ENCODE measurements at places on chromosomes 6 and 20.

GRCh38 chr6:156461647-156462046 is 315.5 kb upstream of the ARID1B start:
- DNase-seq, result no peak

DNA sequence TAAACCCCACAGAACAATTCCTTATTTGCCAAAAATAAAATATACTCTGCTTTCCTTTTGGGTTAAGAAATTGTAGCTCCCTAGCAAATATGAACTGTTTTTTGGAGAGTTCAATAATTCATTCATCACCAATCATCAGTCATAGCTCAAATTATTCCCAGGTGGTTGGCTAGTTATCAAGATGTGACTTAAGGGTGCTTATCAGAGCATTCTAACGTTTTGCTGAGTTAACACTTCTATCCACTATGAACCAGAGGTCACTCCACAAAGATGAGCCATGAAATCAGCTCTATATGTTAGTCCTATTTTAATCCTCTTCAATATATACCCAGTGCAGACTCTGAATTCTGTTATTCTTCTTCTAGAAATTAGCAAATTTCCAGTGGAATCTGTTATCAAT is 379.1 kb downstream of the TENT5A start:
- no peak for DNase-seq

GRCh38 chr20:59987135-59987534 is 28.9 kb downstream of the CDH26 start:
- no peak for DNase-seq

DNA sequence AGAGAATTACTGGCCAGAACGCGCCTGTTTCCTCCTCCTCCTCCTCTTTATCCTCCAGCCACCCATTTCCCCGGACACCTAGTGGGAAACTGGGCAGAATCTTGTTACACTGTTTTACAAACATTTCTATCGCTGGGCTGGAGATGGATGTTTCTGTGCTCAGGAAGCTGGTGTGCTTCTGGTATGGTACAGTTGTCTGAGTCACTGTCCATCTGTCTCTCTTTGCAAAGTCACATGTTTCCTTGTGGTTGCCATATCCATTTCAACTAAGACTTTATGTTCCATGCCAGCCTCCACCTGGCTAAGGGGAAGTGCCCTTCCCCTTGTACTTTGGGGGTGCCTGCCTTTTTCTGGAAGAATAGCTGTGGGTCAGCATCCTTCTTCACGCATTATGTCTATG is 52.9 kb upstream of the SLC22A16 start:
- DNase-seq, result no peak

DNA sequence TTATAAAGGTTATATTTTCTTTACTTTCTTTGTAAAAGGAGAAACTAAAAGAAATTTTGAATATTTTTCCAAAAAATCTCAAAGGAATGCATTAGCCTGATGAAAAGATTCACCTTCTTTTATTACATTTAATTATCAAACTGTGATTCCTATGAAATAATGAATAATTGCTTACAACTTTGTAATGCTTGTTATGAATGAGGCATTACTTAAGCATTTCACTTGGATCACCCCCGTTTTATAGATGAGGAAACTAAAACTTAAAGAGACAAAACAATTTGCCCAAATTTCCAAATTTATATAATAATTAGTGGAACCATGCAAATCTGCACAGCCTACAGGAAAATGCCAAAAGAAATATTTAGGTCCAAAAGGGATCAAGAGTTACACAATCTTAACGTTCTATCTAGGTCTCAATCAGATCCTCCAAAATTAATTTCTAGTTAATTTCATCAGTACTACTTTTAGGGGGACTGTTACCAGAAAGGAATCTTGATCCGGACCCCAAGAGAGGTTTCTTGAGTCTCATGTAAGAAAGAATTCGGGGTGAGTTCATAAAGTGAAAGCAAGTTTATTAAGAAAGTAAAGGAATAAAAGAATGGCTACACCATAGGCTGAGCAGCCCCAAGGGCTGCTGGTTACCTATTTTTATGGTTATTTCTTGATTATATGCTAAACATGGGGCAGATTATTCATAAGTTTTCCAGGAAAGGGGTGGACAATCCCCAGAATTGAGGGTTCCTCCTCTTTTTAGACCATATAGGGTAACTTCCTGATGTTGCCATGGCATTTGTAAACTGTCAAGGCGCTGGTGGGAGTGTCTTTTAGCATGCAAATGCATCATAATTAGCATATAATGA is 288.0 kb downstream of the ADGB start:
- DNase-seq, result no peak

DNA sequence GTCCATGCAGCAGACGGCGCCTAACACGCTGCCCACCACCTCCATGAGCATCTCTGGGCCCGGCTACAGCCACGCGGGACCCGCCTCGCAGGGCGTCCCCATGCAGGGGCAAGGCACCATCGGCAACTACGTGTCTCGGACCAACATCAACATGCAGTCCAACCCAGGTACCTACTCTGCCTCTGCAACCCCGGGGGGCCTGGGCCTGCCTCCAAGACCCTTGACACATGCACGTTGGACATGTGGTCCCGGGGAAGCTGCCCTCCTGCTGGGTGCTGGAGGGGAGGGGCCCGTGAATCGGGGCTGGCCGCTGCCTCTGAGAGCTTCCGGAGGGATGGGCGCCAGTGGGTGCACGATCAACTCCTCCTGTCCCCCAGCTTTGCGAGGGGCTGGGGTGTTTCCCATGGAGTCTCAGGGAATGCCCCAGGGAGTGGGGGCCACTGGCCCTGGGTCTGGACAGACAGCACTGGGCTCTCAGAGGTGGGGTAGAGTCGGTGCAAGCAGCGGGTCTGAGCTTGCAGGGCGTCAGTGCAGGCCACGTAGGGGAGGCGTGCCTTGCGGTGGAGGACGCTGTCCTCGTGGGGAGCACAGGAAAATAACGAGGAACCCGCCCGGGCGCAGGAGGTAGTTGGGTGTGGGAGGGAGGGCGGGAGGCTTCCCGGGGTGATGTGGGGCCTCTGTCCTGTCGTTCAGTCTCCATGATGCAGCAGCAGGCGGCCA is 19.4 kb downstream of the SS18L1 start:
- DNase-seq, result no peak

- DNase-seq, result no peak
Observed at GRCh38 chr6:63440057-63440456, 120.3 kb upstream of the LGSN start.

DNA sequence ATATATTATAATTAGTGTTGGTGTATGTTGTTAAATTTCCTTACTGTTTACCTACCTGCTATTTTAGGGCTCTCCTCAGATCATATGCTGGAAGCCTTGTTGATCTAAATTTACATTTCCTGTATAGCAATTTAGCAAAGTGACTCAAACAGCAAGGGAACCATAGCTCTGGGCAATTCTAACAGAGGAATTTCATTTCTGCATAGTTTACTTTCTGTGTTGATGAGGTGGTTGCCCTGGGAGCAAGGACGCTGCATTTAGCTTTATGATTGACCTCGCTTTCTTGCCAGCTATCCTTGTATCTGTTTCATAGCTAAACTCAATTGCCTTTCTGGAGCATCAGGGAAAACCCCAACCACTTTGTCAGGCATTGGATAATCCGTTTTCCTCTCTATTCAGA is 810.8 kb downstream of the GRIK2 start:
- DNase-seq, result no peak

GRCh38 chr6:49890988-49891387 is 24.7 kb upstream of the CRISP1 start:
- no peak for DNase-seq

- DNase-seq, result no peak
Observed at GRCh38 chr6:155143578-155144106, 120.2 kb upstream of the CLDN20 start.

- no peak for DNase-seq
Observed at GRCh38 chr6:162576016-162576415, 151.6 kb downstream of the PRKN start.

GRCh38 chr6:145749632-145750031 is 14.3 kb upstream of the EPM2A start:
- DNase-seq, result no peak

DNA sequence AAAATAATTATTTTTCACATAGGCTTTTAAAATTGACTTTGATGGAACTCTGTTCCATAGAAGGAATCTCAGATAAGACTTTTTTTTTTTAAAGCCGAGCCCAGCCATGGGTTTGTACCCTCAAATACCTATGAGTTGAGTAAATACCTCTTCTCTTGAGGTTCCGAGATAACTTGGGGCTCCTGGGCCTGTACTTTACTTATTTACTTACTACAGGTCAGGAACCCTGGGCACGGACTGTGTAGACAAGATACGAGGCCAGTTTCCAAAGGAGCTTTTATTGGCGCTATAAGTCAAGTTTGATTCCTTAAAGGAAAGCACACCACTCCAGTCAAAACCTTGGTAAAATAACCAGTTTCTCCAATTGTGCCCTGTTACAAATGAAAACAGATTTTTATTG is 7.5 kb downstream of the AFG1L start:
- DNase-seq, result no peak

GRCh38 chr6:34705241-34705640 is 8.7 kb upstream of the ILRUN start:
- DNase-seq, result no peak

- DNase-seq, result no peak
Observed at GRCh38 chr20:41482647-41483552, 116.3 kb upstream of the EMILIN3 start.

DNA sequence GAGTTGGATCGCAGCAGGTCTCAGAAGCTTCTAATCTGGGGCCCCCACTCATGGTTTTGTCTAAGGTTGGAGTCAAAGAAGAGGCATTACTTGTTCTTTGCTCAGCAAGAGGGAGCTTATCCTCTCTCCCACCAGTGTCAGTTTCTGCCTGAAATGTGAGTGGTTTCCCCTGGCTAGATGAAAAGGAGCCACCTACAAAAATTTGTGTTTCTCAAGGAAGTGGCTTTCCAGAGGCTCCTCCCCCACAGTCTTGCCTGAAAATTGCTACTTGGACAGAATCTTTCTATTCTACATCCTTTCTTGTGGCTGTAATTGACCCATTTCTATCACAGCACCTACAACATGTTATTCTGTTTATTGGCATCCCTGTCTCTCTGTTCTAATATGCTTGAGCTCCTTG is 37.9 kb downstream of the SCML4 start:
- DNase-seq, result no peak

GRCh38 chr20:431012-431904 is 23.2 kb downstream of the RBCK1 start:
- DNase-seq, result peak; percentile 78

DNA sequence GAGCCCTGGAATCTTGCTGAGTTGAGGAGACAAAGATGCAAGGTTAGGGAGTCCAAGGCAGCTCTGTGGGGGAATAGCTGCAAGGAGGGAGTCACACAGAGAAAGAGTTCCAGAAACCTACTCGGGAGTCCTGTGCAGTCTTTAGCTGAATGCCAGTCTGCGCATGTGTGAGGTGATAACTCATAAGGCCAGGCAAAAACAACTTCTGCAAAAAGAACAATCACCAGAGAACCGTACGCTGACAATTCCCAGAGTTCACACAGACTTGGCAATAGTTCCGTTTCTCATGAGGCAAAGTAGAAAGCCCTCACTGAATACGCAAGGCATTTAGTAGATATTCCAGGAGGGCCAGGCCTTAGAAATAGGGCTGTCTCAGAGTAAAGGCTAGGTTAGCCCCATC is 135.2 kb upstream of the TAB2 start:
- DNase-seq, result no peak

- DNase-seq, result no peak
Observed at GRCh38 chr6:119313937-119314884, 35.4 kb downstream of the MAN1A1 start.

GRCh38 chr6:142676027-142676443 is 268.9 kb downstream of the HIVEP2 start:
- DNase-seq, result no peak

GRCh38 chr6:154733183-154733625 is at the start of gene SCAF8:
TSS of gene SCAF8 (plus strand) at chr6:154733416. CDS start at chr6:154733901, 485 bp downstream.
- peak; percentile 80 for DNase-seq

GRCh38 chr6:139135578-139136545 is 982 bp downstream of the HECA start:
- peak; percentile 57 for DNase-seq

DNA sequence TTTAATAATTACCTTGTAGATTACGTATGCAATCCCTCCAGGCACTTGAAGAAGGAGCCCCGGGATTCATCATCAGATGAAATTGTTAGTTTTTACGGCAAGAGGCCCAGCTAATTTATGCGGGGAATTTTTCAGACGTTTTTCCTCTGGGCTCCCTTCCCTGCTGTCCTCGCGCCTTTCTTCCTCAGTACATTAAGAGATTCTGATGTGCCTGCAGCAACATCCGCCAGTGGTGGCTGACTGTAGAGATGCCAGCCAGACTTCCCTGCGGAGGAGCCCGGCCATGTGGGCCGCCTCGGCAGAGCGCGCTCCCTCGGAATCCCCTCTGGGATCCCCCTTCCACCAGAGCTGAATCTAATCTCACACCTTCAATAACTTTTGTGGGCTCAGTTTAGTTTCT is 46.4 kb upstream of the POU3F2 start:
- DNase-seq, result no peak

- DNase-seq, result no peak
Observed at GRCh38 chr20:9403448-9403847, 110.9 kb upstream of the LAMP5 start.

DNA sequence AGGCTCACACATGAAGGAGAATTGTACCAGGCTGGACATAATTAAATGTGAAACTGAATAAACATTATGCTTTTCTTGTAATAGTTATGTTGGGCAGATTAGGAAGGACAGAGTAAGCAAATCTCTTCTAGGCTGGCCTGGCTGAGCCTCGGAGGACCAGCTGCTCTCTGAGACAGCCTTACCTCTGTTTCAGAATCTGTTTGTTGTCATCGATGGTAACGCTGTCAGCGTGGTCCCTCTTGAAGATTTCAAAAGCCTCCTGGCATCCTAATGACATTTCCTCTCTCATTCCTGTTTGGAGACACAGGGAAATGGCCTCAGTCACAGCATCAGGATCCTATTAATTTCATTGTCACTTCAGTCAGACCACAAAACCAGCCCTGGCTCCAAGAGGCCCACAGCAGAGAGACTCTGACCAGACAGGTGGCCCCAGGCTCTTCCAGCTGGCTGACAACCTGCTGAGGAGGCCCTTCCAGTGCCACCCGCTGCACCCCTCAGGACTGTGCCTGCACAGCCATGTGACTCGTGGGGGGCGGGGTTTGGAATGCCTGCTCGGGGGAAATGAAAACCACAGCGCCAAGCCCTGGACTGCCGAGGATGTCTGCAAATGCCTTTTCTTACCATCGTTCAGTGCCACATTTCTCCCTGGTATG is 108.5 kb upstream of the KCNK16 start:
- DNase-seq, result peak; percentile 32

DNA sequence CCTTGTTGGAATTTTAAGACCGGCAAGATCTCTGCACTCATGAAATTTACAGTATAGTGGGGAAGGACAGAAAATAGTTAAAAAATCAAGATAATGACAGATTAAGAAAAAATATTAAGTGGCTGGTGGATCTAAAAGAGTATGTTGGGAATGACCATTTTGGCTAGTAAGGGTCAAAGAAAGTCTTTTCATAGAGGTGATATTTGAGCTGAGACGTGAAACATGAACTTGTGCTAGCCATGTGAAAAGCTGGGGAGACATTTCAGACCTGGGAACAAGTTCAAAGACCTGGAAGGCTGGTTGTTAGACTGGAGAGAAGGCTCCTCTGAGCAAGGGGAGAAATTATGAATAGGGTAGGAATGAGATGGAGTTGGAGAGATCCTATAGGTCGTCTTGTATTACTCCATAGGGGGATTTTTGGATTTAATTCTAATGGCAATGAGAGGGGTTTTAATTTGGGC is 4.7 kb downstream of the BICRAL start:
- DNase-seq, result no peak
